ENCODE measurements at places on chromosomes 12 and 14.
A peak's percentile ranks its signal among the peaks of the same experiment; 100 is the strongest.

DNA sequence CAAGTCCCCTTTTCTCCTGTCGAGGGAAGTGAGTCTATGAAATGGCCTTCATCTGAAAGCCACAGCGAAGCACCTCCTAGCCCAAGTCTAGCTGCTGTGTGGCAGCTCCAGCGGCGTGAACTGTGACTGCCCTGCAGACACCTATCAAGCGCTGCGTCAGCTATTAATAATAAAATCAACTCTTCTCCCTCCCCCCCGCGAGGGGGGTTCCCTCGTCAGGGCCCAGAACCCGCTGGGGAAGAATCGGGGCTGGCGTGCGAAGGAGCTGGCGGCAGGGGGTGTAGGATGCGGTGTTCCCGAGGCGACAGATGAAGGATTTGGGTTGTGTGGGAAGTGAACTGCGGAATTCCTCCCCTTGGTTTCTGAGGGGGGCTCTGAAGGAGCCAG, 662 bp upstream of the ATP2A2 start:
- peak; percentile 58 for DNase-seq

- DNase-seq, result no peak
Measured at GRCh38 chr12:66959276-66959675, 280.4 kb upstream of the GRIP1 start.

GRCh38 chr12:49974677-49975317, 2.0 kb downstream of the AQP6 start:
- no peak for DNase-seq

GRCh38 chr14:75401361-75401760, 26.5 kb upstream of the JDP2 start:
- no peak for DNase-seq

- no peak for DNase-seq
Measured at GRCh38 chr12:88111074-88111652, 30.7 kb downstream of the CEP290 start.

- peak; percentile 36 for DNase-seq
Measured at GRCh38 chr14:92507174-92507768, 6.3 kb upstream of the RIN3 start.

- DNase-seq, result no peak
Measured at GRCh38 chr14:63204407-63205043, at the start of gene RHOJ. RHOJ (plus strand) TSS chr14:63204443; CDS start chr14:63204870, 427 bp downstream.

- no peak for DNase-seq
Measured at GRCh38 chr14:87630846-87631245, 362.1 kb downstream of the GALC start.

GRCh38 chr14:44803239-44803905, 158.4 kb downstream of the KLHL28 start:
- no peak for DNase-seq

GRCh38 chr14:35384455-35385041, 20.0 kb downstream of the NFKBIA start:
- no peak for DNase-seq

DNA sequence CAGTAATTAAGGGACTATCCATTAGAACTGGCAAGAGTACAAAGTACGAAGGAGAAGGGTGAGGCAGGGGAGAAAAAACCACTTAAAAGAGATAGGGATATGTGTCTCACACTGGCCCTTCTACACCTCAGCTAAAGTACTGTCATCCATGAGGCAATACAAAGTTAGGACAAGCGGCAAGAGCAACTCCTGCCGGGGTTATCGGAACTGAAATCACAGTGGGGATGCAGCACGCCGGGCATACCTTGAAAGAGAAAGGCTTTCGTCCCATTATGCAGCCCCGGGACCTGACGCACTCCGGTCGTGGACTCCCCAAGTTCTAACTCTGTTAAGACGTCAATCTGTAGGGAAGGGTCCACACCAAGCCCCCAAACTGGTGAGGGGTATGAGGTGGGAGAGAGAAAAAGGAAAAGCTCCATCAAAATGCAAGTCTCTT, 1.1 kb downstream of the NELL2 start:
- peak; percentile 50 for DNase-seq

GRCh38 chr12:128421375-128421774, 154.4 kb downstream of the TMEM132C start:
- no peak for DNase-seq
